ENCODE measurements at places on chromosomes 1 and 21.

GRCh38 chr1:112267929-112268328, 128.1 kb upstream of the CTTNBP2NL start:
- no peak for DNase-seq

GRCh38 chr1:236280438-236281197, 1.1 kb downstream of the ERO1B start:
- no peak for DNase-seq

DNA sequence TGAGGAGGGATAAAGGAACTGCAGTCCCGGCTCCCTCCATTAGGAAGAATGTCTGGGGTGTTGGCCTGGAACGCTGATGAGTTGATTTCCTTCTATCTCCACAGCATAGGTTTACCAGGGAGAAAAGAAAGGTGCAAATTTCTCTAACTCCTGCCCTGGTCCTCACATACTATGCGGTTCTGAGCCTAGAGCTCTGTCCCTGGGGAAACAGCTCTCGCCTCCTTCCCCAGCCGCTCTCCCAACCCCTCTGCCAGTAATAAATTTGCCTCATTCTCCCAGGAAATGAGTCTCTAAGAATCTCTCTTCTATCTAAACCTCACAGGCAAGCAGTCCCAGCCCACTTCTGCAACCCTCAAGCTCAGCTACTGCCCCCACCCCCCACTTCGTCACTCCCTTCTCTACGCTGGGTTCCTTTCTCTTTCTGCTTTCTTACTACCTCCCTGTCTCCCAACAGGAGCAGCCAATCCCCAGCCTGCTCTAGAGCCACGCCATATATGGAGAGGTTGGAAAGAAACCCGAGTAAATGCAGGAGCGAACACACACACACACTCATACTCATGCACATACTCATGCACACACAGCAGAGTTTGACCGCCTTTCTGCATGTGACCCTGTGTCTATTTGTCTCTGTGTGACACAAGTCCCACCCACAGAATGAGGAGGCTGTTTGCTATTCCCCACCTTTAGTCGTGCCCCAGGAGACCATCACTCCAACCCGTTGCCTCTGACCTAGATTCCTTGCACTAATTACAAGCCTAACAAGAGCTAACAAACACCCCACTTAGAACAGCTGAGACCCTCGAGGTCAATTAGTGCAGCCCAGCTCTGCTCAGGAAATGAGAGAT, 13.4 kb downstream of the PLEKHO1 start:
- DNase-seq, result peak; percentile 100

DNA sequence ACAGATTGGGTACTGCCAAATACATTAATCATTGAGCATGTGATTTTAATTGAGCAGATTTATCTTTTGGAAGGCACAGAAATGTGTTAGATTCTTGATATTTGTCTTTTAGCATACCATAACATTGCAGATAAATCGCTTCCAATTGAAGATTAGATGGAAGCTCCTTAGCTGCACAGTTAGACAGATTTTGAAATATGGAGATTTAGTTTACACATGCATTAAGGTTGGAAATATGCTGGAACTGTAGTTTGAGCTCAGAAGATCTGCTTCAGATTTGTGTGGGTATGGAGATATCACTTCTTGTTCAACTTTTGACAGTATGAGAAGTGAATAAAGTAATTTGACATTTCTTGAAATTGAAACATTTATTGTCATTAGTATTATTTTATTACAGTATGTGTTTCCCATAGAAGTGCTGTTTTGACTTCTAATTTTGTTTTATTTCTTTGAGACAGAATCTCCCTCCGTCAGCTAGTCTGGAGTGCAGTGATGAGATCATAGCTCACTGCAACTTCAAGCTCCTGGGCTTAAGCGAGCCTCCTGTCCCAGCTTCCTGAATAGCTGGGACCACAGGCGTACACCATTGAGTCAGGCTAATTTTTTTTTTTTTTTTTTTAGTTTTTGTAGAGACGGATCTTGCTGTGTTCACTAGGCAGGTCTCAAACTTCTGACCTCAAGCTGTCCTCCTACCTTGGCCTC, 29.1 kb downstream of the THRAP3 start:
- DNase-seq, result peak; percentile 66

- DNase-seq, result peak; percentile 59
Observed at GRCh38 chr1:89546082-89546889, 21.7 kb downstream of the LRRC8B start.

DNA sequence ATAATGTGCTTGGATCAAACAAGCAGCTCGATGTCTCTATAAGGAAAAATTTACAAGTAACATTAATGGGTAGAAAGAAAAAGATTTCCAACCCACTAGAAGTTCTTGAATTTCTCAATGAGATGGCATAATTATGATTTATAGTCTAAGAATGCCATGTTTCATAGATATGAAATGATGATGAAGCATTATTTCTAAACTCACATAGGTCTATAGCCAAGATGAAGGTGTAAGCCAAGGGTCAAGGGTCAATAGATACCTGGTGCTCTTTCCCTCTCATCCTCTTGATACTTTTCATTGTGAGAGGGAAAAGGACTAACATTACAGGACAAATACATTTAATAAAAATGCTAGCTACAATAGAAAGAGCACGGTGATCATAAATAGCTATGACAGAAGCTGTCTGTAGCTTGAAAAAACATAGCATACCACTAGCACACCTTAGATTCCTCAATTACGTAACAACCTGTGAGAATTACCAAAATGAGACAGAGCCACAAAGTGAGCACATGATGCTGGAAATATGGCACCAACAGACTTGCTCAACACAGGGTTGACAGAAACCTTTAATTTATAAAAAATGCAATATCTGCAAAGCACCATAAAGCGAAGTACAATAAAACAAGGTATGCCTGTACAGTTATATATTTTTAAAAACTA, 26.3 kb upstream of the F13B start:
- no peak for DNase-seq

- DNase-seq, result no peak
Observed at GRCh38 chr1:154304664-154305337, 16.1 kb upstream of the AQP10 start.

GRCh38 chr1:210371916-210372315, 43.2 kb downstream of the HHAT start:
- DNase-seq, result no peak

GRCh38 chr1:113674591-113674990, 84.7 kb downstream of the PHTF1 start:
- no peak for DNase-seq

- peak; percentile 85 for DNase-seq
Observed at GRCh38 chr1:228842094-228842775, 107.0 kb downstream of the RHOU start.

DNA sequence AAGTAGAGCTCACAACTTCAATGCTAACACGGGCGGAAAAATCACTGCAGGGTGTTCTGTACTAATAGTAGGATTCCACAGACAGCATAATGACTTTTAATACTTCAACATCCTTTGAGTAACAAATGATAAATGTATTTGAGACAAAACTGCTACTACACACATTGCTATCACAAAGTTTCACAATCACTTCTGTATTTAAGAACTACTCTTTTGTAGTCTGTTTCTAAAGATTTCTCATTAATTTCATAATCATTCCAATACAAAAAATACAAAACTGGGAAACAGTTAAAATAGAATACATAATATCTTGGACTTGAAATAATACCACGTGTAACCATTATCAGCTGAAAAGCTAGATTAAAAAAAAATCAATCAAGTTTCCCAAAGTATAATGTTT, 2.7 kb downstream of the HMGN1 start:
- no peak for DNase-seq

GRCh38 chr21:29301691-29302090, 3.0 kb downstream of the BACH1 start:
- DNase-seq, result no peak

- DNase-seq, result peak; percentile 16
Observed at GRCh38 chr1:91622616-91623015, 122.0 kb downstream of the CDC7 start.

DNA sequence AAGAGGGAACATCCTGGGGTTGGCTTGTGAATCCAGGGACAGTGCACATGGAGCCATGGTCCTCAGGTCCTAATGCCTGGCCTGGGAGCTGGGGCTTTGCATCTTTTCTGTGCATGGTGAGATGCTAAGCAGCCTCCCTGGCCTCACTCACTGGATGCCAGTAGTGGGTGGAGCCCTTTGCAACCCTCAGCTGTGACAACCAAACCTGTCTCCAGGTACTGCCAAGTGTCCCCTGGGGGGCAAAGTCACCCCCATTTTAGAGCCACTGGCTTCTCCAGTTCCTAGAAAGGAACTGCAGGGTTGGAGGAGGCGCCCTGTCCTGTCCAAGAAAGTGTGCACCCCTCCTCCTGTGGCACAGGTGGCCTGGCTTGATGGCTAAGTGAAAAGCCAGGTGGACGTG, 44.6 kb upstream of the GRIK3 start:
- no peak for DNase-seq

- DNase-seq, result peak; percentile 25
Observed at GRCh38 chr1:212916481-212917133, 33.7 kb upstream of the VASH2 start.

DNA sequence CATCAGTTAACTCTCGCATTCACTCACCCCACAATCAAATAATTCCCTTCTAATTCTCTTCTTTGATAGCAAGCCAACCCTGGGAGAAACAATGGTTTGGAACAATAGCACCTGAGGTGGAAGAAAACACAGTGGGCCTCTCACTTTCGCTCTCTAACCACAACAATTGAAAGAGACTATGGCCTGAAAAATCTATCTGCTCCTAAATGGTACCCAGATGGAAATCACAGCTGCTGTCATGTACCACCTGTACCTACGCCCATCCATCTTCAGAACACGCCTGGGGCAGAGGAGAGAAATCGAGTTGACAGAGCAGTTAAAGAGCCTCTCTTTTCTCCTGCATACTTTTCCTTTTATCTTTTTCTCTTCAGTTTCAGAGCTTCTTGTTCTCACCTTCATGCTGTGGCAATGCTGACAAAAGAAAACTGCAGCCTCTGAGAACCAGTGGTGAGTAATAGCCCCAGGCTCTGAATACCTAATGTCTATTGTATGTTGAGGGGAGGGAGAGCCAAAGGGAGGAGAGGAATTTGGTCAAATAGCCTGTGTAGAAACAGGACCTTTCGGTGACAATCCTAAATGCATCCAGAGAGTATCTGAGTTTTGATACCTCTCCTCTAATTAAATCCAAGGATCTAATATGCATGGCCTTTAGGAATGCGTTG, 57.7 kb downstream of the ZC3H11B start:
- peak; percentile 81 for DNase-seq

GRCh38 chr1:201463071-201463552, 5.9 kb downstream of the PHLDA3 start:
- DNase-seq, result no peak

- no peak for DNase-seq
Observed at GRCh38 chr1:64711266-64711665, 33.6 kb upstream of the RAVER2 start.

DNA sequence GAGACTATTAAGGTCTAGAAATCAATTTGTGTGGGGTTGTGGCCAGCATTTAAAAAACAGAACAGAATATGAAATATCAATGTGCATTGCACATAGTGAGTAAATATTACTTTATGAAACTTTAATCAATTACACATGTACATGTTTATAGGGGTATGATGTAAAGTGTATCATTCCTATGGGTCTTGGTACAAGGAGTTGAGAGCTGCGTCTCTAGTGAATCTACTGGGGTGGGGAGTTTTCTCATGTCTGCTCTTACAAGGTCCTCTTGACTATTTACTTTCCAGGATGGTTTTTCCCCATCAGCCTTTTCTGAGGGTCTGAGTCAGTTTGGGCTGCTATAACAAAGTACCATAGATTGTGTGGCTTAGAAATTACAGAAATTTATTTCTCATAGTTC, 75.8 kb downstream of the BACH1 start:
- DNase-seq, result no peak

DNA sequence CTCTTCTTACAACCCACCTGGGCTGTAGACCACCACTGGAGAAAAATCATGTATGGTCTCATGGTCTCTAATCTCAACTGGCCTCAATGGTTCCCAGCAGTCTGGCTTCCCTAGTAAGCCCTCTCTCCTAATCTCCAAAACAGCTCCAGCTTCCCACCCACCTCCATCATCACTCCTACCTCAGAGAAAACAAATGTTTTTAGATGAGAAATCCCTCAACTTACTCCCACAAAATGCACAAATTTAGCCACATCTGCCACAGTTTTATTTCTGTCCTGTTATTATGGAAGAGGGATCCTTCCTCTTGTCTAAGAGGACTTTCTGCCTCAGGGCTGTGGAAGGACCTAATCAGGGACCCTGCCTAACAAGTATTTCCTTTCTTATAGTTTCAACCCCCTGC, 32.1 kb downstream of the TP53BP2 start:
- DNase-seq, result no peak

GRCh38 chr1:88079036-88079435, 605.0 kb upstream of the PKN2 start:
- DNase-seq, result peak; percentile 3

DNA sequence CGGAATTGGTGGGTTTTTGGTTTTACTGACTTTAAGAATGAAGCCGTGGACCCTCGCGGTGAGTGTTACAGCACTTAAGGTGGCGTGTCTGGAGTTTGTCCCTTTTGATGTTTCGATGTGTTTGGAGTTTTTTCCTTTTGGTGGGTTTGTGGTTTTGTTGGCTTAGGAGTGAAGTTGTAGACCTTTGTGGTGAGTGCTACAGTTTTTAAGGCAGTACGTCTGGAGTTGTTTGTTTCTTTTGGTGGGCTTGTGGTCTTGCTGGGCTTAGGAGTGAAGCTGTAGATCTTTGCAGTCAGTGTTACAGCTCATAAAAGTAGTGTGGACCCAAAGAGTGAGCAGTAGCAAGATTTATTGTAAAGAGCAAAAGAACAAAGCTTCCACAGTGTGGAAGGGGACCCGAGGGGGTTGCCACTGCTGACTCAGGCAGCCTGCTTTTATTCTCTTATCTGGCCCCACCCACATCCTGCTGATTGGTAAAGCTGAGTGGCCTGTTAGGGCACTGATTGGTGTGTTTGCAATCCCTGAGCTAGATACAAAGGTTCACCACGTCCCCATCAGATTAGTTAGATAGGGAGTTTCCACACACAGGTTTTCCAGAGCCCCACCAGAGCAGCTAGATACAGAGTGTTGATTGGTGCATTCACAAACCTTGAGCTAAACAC, 20.9 kb downstream of the HENMT1 start:
- DNase-seq, result no peak

GRCh38 chr1:42601472-42601871, 56.8 kb upstream of the PPIH start:
- DNase-seq, result no peak

DNA sequence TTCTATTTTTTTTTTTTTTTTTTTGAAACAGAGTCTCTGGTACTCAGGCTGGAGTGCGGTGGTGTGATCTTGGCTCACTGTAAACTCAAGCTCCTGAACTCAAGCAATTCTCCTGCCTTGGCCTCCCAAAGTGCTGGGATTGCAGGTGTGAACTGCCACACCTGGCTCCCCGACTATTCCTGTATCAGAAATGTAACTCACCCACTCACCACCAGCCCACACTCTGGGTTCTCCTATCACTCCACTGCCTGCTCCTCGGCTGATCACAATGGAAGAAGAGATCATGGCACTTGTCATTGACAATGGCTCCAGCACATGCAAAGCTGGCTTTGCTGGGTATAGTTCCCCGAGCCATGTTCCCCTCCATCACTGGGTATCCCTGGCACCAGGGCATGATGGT, 15.9 kb downstream of the RABIF start:
- no peak for DNase-seq

GRCh38 chr1:13922466-13923110, 222.6 kb downstream of the PRDM2 start:
- DNase-seq, result no peak

All from astrocyte of the spinal cord (primary cell).